ENCODE measurements at places on chromosomes 5 and 9.

DNA sequence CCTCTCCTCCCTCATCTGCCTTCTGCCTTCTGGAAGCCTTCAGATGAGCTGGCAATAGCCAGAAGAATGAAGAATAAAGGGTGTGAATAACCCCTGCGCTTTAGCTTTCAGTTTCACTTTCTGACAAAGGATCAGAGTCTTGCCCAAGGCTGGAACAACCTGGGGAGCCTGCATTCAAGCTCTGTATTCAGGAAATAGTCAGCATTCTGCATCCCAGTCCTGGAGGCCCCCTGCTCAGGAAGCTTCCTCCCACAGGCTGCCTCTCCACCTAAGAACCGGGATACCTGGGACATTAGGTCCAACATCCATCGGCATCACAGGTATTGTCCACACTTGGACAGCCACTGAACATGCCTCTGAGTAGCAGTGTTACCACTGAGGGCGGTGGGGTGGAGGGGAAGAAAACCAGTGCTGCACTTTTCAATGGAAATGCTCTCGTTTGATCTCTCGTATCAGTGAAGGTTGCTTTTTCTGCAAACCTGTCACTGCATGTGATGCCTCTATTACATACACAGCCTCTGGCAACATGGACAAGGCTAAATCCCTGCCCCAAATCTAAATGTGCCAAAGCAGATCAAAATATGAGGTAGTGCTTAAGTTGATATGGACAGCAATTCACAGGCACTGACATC lies 39.8 kb upstream of the ACO1 start:
- DNase-seq = no peak

GRCh38 chr5:125326150-125326510 lies 579.7 kb upstream of the ZNF608 start:
- DNase-seq = no peak

- DNase-seq = no peak
Observed at GRCh38 chr5:58458141-58458742, 1.6 kb downstream of the PLK2 start.

- DNase-seq = no peak
Observed at GRCh38 chr9:122383992-122384461, 13.2 kb downstream of the PTGS1 start.

GRCh38 chr5:9431496-9432258 lies 114.2 kb downstream of the SEMA5A start:
- DNase-seq = no peak

- DNase-seq = peak; percentile 15
Observed at GRCh38 chr5:133397348-133397747, 215.0 kb downstream of the FSTL4 start.

DNA sequence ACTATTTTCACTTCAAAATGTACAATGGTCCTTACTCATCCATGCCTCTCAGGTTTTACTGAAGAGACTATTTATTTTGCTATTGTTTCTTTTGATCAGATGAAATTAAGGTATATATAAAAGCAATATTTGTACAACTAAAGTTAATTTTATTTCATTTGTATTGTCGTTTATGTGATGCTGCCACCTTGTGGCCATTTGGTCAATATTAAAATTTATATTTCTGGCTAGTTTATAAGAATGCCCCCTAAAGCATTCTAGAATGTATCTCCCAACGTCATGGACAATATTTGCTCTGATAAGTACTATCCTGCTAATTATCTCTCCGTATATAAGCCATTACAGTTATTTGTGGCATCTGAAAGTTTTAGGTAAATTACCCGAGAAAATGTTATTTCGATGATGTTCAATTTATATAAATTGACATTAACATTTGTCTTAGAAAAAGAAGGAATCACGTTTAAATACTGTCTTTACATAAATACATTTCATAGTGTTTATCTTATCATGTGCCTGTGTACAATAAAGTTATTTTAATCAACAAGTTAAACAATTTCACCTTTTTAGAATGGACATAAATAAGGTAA lies 680.0 kb downstream of the TAF11L14 start:
- no peak for DNase-seq

- DNase-seq = no peak
Observed at GRCh38 chr9:8278048-8278447, 478.5 kb upstream of the DMAC1 start.

- no peak for DNase-seq
Observed at GRCh38 chr5:169001394-169001793, 299.5 kb downstream of the SLIT3 start.

DNA sequence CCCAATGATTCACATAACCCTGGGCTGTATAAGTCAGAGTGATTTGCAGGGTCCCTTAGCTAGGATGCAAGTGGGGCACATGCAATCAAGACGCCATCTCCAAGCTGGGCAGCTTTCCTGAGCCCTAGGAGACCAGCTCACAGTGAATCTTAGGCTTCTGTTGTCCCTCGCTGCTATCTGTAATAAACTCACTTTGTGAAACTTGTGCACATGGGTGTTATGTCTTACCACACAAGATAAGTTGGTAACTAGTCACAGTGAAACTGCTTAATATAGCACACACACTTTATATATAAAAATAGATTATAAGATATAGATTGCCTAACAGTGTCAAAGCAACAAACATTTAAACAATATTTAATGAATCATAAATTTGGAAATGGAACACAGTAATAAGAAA lies 658.5 kb downstream of the SLCO4C1 start:
- DNase-seq = no peak

- no peak for DNase-seq
Observed at GRCh38 chr5:54870271-54870670, 115.1 kb downstream of the ESM1 start.

DNA sequence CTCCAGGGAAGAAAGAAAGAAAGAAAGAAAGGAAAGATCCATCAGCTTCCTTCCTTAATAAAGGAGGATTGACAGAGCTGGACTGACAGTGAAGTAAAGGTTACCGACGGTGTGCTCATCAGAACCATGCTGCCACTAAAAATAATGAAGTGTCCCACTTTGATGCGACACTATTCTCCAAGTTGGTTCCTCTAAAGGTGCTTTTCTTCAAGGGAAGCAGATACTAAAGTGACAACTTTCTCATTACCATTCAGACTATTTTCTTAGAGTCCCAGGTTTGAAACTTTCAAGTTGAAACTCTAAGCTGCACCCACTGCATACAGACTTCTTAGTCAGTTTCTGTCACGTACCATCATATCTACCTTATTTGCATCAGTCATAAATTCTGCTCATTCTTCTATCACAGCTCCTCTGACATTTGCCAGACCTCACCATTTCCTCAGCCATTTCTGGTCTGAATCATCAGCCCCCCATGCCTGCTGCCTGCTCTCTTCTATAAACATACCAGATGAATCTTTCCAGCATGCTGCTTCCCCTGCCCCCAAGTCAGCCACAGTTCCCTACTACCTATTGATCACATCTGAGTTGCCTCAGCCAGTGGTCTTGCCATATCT lies 177.6 kb downstream of the DEPDC1B start:
- no peak for DNase-seq

DNA sequence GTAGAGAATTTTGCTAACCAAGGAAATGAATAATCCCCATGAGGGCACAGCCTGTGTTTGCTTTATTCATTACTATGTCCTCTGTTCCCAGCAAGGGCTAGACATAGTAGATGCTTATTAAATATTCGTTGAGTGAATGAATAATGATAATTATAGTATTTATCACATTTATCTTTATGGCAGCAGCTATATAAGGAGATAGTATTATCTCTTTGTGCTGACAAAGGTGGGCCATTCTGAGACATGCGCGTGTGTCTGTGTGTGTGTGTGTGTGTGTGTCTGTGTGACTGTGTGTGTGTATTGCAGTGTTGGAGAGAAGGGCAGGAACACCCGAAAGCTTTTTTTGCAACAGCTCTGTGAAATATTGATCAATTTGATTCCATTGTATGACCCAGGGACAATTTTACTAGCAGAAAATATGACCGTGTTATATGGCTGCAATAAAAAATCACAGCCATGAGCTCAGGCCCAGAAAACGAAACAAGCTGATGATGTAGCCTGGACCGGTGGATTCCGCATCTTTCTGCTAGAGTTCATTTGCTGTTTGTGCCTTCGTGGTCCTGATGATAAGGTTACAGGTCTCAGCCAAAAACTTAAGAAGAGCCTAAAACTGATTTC lies 39.8 kb downstream of the ZNF618 start:
- peak; percentile 16 for DNase-seq

- no peak for DNase-seq
Observed at GRCh38 chr5:119070578-119070827, 384 bp upstream of the DMXL1 start.

GRCh38 chr5:23655674-23656073 lies 148.3 kb downstream of the PRDM9 start:
- no peak for DNase-seq

DNA sequence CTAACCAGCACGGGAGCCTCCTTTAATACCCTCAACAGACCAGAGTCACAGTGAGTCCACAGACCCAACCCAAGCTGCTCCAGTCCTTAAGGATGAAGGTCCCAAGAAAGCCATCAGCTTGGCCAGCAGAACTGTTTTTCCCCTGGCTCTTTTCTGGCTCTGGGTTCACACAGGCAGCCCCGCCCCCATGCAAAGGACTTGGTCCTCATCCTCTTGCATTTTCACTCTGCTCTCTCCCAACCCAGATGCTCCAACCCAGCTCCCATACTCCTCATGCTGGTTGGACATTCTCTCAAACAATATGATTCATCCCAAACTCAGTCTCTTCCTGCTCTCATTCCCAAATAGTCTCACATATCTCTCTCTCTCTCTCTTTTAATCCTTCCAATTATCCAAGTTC lies 74.2 kb upstream of the SPOCK1 start:
- DNase-seq = no peak

DNA sequence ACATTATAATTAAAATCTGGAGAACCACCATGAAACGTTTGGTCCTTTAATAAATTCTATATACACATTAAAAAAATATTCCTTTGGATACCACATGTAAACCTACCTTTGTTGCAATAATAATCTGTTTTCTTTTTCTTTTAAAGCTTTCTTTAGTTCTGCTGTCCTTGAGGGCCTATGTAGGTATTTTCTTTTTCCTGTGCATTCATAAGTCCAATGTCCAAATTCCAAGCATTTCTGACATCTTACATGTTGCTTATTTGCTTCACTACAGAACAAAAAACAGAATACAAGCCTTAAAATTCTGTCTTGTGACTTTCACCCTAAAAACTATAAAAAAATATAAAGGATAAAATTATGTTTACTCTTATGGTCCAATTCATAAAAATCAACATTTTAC lies 19.7 kb downstream of the ZCCHC10 start:
- DNase-seq = no peak

- DNase-seq = no peak
Observed at GRCh38 chr5:168946363-168946762, 354.6 kb downstream of the SLIT3 start.

GRCh38 chr5:33891788-33892619 lies at the start of gene ADAMTS12:
Gene ADAMTS12 (minus strand): TSS chr5:33891990. CDS start chr5:33891856, 134 bp downstream.
- DNase-seq = no peak

GRCh38 chr5:177036921-177037320 lies 14.4 kb downstream of the ZNF346 start:
- no peak for DNase-seq

DNA sequence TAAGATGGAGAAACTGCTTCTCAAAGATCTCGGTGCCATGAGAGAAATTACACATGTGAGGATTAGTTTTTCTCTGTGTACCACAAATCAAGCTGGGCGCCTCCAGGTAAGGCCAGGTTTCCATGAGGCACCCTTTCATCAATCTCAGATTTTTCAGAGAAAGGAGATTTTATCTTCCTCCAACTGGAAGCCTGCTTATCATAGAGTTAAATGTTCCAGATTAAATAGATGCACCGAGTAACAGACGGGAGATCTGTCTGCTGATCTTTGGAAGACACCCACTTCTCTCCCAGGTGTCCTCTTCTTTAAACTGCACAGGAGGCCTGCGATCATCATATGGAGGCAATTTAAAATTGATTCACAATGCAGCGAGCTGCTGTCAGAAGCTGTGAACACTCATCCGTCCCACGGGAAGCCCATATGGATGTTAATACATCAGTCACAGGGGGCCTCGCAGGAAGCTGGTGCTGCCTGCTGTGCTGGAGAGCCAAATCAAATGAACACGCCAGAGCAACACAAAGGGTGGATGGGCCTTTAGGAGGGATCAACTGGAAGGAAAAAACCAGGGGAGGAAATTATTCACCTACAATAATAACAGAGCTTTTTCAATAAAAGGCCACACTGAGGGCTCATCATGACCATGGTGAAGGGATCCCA lies 93.3 kb downstream of the TLE1 start:
- no peak for DNase-seq

DNA sequence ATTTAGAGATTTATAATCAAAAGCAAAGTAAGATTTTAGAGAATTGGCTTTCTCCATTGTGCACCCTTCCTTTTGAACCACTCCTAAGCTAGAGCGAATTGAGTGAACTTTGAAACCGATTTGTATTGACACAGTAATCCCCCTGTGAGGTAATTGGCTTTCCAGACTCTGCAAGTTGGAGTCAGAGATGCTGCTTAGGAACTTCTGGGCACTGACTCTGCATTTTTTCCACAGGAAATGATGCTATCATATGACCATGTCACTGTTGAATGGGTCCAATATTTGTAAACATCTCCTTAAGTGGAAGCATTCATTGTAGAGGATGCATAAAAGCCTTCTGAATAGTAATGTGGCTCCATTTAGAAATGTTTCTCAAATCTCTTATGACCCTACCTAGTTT lies 394.4 kb upstream of the ZNF608 start:
- DNase-seq = no peak

DNA sequence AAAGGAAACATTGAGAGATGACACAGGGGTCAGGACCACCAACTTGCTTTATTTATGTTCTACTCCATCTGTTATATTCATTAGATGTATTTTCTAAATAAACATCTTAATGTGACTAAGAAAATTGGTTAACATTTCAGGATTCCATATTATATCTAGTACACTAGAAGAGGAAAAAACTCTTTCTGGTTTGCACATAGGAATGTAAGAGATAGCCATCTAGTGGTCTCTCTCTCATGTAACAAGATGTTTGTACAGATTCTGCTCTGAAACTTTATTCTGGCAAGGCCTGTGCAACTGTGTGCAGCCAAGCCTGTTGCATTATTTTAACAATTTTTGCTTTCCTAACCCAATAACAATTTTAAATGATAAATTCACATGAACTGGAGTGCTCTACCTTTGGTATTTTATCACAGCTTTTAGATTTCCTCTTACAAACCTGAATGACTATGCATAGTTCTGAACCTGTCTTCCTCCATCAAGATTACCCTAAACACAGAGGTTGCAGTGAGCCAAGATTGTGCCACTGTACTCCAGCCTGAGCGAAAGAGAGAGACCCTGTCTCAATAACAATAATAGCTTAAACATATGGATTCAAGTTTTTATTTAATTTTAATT lies 148.2 kb downstream of the GIN1 start:
- no peak for DNase-seq

All from left lobe of liver (tissue), 2 donors.